ENCODE measurements at places on chromosomes 5 and 9. TPM values are rescaled to one million over a fixed set of nuclear protein-coding genes. Genes with fewer than 3 reads are reported as not detected.

Gene PHF2
- 7.4 TPM for total RNA-seq

Gene SPATA31D4
- not detected for total RNA-seq

Gene PSMD5
- 40.7 TPM for total RNA-seq

Gene FOXD4L5
- total RNA-seq = not detected

Gene PCDHB12
- total RNA-seq = 3.6 TPM

Gene MEGF10
- total RNA-seq = 0.80 TPM

Gene PGM5
- total RNA-seq = 0.57 TPM

Gene C9orf50
- not detected for total RNA-seq

Gene TMEFF1
- total RNA-seq = 0.83 TPM

- DNase-seq = no peak
Measured at GRCh38 chr5:67678594-67678993, 482.0 kb upstream of the CD180 start.

DNA sequence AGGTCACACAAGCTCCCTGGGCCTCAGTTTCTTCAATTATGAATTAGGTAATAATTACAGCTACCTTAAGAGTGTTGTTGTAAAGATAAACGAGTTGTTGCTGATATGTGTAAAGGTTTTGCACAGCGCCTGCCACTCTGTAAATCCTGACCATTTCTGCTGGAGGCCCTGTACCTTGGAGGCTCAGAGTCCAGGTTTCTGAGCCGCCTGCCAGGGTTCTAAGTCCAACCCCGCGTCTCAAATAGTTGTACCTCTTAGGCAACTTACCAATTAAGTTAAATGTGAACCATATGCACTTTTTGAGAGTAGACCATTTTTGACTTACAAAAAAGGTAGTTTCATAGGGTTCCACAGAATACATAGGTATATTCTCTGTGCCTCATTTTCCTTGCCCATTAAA, 156.8 kb upstream of the KLF9 start:
- no peak for DNase-seq

- peak; percentile 92 for DNase-seq
Measured at GRCh38 chr5:150781706-150782614, 3.4 kb downstream of the SMIM3 start.

- no peak for DNase-seq
Measured at GRCh38 chr9:76703270-76703669, 61.0 kb upstream of the PCA3 start.

DNA sequence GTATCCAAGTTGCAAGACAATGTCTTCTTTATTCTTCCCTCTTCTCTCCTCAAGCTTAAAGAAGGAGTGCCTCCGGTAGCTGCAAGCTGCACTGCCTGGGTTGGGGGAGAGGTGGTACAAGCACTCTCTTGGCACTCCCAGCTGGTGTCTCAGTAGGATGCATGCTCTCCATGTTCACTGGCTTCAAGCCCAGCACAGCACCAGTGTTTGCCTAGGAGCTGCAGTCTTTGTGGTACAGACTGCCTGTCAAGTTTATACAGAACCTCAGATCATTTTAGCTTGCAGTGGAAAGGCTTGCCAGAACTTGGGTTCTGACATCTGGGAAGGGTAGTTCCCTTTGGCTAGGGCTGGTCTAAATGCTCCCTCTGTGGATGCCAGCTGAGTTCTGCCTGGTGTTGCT, 505.6 kb downstream of the MAN2A1 start:
- DNase-seq = no peak

DNA sequence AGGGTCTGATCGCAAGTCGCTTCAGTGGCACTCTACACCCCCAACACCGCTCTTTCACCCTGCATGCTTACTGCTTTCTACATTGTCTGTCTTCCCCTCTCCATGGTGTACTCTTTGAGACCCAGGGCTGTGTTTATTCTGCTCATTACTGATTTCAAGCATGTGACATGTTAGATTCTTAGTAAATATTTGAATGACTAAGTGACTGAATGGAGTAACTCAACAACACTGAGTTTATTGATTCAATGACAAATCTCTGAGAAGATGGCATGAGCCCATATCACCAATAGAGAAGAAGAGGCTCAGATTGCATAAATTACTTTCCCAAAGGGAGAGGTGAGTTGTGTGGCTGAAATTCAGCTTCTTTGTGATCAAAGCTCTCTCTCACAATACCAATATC, 89.7 kb upstream of the OSMR start:
- no peak for DNase-seq

- no peak for DNase-seq
Measured at GRCh38 chr5:133729800-133730199, 117.5 kb upstream of the FSTL4 start.

GRCh38 chr9:22148876-22149637, 140.0 kb upstream of the CDKN2B start:
- DNase-seq = no peak

DNA sequence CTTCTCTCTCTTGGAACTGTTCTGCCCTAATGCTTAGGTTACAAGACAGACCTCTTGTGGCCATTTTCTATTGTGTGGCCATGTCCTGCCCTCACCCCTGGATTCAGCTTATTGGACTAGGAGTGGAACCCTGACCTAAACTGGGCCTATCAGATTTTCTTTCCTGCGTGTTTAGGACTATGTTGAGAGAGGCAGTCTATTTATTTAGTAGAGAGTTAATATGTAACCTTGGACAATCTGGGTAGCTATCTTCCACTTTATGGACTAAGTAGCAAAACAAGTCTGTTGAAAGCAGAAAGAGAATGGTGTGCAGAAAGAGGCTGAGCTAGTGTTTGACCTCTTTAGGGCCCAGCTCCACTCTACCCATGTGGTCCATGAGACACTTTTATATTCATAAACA, 82.6 kb upstream of the SMIM32 start:
- DNase-seq = no peak

DNA sequence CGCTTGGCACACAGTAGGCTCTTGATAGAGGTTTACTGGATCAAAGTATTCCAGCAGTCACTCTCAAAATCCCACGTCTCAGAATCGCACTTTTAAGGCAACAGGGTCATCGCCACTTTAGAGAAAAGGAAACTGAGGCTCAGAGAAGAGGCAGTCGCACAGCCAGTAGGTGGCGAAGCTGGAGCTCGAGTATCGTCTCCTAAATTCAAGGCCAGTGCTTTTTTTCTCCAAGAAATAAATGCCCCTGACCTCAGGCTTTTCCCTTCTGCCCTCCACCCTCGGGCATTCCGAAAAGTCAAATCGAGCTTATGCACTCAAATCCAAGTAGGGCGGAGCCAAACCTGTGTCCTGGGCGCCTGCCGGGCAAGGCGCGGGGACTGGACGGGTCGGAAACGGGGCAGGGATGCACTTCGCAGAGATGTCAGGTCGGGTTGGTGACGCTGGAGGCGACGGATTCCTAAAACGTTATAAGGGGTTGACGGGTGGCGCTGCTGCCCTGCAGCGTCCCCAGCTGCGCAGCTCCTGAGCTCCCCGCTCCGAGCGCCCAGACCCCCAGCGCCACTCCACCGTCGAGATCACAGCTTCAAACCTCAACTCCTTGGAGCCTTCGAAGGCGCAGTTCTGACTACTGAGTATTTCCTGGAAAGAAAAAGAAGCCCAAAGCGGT, 4.7 kb upstream of the FOXB2 start:
- DNase-seq = peak; percentile 21

DNA sequence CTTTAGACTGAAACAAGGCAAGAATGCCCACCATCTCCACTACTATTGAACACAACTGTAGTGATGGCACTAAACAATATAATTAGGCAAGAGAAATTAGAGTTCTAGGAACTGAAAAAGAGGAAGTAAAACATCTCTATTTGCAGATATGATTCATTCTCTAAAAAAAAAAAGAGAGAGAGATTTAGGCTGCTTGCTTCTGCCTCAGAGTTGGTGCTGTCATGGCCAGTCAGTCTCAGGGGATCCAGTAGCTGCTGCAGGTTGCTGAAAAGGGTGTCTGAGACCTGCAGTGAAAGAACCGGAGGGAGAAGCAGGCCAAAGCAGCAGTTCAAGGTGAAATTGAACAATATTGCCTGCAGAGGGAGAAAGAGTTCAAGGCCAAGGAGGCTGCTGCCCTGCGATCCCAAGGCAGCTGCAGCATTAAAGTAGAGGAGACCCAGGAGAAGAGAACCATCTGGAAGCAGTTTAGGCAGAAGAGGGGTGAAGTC, 72.5 kb downstream of the AP3B1 start:
- DNase-seq = no peak

- no peak for DNase-seq
Measured at GRCh38 chr9:136566901-136567300, 21.1 kb upstream of the NOTCH1 start.

DNA sequence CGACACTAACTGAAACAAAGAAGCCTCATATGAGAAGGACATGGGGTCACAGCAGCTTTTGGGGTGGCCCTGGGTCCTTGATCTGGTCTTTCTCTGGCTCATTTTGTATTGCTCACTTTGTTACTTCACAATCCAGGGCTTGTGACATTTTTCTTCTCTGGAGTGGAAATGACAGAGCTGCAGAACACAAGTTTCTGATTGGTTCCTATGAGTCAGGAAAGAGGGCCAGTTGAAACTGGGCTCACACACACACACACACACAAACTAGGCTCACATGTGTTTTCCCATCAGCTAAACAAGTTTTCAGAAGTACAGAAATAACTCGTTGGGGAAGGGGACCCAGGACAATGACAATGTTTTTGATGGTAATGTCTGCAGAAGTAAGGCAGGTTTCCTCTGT, 54.3 kb downstream of the TMC1 start:
- no peak for DNase-seq

- no peak for DNase-seq
Measured at GRCh38 chr5:139268364-139269202, 25.0 kb upstream of the MATR3 start.

DNA sequence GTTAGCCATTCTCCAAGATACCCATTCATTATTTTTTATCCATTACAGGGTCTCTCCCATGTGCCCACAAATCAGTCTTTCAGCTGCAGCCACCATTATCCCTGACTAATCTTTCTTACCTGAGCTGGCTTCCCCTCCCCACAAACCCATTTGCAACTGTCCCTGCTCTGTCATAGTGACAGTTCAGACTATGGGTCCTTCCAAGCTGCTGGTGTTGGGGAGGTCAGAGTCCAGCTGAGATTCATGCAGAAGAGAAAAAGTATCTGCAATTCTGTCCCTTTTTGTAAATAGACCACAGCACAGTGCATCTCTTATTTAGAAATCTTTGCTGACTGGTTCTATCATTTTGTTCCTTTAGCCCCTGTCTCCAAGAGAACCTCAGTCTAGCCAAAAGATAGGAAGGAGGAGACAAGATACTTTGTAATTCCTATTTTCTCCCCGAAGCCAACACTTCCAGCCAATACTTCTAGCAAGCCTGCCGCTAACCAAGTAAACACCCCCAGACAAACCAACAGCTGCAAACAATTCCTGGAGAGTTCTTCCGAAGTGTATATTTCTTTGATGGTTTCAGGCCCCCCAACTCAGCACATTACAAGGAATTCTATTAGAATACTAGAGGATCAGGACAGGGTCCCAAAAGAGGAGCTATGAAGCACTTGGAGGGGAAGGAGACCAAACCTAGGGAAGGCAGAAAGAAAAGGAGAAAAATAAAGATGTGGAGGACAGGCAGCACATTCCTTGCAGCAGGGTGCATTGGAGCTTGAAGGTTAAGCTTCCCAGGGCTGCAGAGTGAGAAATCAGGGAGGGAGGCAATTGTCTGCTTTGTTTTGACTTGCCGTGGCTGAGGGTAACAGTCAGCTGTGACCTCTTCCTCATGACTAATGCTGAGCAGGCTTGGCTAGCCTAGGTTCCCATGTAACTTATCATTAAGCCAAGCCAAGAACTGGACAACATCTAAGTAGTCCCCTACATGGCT, 148.5 kb downstream of the SGCD start:
- peak; percentile 93 for DNase-seq

DNA sequence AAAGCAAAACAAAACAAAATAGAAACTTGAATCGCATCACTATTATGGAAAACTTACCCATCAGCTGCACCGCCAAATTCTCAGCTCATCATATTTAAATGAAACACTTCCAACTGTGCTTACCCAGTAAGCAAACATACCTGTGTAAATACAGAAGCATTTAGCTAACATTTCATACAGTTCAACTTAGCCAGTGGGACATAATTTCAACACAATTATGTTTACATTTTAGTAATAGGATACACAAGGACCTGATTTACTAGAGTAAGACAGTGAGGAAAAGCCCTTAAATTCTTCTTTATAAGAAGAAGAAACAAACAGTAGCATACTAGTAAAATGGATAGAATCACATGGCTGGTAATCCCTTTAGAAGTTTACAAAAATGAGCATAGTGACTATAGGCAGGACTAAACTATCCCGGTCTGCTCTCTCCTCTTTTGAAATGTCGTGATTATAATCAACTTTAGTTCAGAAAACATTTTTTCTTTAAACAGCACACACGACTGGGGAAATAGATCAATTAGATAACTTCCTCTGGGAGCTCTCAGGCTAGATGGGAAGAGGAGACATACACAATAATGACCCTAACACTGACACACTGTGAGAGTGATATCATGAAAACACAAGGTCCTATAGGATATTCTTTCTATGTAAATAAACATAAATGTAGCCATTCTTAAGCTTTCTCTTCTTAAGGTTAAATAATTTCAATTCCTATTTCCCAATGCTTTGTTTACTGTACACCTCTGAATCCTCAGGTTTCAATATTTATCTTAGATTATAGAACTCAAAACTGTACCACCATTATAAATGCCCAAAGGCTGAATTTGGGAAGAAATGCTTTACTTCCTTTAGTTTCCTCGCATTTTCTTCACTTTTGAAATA, 15.9 kb upstream of the CDC20B start:
- no peak for DNase-seq

- DNase-seq = peak; percentile 84
Measured at GRCh38 chr5:85647349-85648127, 970.2 kb upstream of the COX7C start.

- DNase-seq = no peak
Measured at GRCh38 chr5:38413696-38414095, 142.8 kb downstream of the LIFR start.

GRCh38 chr5:97658116-97658900, 475.3 kb upstream of the RIOK2 start:
- DNase-seq = no peak

DNA sequence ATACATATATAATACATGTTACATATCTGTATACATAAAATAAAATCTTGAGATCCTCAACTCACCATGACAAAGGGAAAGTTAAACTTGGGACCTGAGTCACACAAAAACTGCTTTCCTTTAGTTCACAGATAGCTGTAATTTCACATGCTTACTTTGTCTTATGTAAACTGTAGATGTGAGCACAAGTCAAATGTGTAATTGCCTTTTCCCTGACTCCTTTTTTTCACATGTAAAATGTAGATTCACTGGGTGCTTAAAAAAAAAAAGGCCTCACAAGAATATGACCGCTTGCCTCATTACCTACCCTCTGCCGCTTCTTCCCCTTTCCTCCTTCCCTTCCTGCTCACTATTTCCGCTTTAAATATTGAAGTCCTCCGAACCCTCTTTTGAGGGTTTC, 21.9 kb upstream of the FAM169A start:
- no peak for DNase-seq

- no peak for DNase-seq
Measured at GRCh38 chr9:6660512-6660911, 15.0 kb upstream of the GLDC start.

DNA sequence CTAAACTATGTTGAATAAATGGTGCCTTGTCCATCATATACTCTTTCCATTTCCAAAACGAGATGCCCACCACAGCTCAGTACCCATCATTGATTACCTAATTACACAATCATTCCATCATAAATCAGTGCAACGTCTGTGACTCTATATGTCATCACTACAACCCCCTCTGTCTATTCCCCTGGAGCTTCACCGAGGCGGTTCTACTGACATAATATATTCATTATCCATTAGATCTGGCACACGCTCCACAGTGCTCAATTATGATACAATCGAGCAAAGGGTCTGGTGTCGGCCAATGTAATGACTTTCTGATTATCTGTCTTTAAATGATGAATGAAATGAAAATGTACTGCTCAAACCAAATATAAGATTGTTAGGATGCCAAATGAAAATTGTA, 1737.7 kb upstream of the WWC1 start:
- DNase-seq = no peak

GRCh38 chr9:76876098-76876497, 29.8 kb downstream of the PRUNE2 start:
- no peak for DNase-seq

All from Daoy (cell line).